GM04503 (cell line): ENCODE measurements at places on chromosomes 12 and 14.

- DNase-seq, result no peak
Measured at GRCh38 chr14:92939699-92940098, 16.7 kb downstream of the CHGA start.

- DNase-seq, result no peak
Measured at GRCh38 chr12:59059088-59059935, 139.0 kb upstream of the LRIG3 start.

DNA sequence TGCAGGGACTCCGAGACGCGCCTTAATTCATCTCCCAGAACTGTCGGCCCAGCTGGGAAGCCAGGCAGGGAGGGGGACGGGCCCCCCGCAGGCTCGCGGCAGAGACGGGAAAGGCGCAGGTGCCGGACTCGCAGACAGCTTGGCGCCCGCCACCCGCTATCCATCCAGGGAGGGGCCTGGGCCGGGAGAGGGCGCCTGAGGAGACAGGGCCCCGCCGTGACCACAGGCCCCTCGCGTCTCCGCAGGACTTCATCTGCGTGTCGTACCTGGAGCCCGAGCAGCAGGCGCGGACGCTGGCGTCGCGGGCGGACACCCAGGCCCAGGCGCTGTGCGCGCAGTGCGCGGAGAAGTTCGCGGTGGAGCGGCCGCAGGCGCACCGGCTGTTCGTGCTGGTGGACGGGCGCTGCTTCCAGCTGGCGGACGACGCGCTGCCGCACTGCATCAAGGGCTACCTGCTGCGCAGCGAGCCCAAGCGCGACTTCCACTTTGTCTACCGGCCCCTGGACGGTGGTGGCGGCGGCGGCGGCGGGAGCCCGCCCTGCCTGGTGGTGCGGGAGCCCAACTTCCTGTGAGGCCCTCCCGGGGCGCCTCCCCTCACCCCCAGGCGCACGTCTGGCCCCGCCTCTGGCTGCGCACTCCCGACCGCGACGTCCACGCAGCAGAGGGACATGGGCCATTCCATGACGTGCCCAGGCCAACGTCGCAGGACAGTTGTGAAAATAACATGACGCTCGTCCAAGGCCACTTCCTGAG lies 60.6 kb downstream of the LGMN start:
- no peak for DNase-seq

- no peak for DNase-seq
Measured at GRCh38 chr12:118689793-118690192, 291.5 kb upstream of the SRRM4 start.

DNA sequence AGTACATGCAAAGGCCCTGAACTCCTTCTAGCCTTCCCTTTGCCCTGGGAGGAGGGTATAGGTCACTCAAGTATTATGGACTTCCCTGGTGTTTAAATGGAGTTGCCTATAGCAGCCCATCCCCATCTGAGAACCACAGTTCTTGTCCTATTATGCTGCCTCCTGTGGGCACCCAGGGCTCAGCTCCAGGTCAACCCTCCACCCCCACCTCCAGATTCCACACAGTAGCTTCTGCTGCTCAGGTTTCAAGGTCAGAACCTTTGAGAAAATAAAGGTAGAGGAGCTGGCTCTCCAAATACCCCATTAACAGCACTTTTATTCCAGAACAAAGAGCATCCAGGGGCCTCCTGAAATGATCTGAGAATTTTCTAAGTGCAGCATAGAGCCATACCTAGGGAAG lies 57.4 kb downstream of the ACTN1 start:
- DNase-seq, result no peak

DNA sequence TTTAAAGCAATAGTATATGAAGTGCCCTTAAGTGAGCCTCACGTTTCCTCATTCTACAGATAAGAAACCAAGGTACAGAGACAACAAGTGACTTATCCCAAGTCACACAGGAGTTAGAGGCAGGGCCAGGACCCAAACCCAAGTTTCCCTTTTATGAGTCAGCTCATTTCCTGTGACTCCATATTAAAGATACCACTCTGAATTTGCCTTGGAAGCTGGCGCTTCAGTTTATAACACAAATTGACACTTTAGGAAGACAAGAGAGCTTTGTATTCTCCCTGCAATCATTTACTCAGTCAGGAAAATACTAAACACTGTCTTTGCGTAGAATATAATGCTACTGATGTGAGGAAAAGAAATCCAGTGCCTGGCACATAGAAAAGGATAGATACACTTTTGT lies 43.2 kb downstream of the MYBPC1 start:
- DNase-seq, result no peak
